ENCODE measurements at places on chromosomes 2 and 18. TPM values are rescaled to one million over a fixed set of nuclear protein-coding genes. Genes with fewer than 3 reads are reported as not detected.

DNA sequence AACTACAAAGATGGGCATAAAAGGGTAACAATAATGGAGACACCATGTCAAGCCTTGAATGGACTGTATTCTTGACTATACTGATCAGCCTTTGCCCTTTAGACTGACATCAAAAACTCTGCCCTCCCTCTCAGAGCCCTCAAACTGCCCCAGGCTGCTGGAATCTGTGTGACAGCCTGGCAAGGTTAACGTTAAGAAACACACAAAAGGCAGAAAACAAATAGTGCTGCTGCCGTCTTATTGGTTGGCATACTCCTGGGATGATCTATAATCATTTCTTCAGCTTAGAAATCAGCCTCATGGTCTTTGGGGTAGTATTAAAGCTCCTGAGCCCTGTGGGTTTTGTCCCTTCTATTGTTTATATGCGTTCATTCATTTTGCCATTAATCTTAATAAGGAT lies 338.0 kb downstream of the DCC start:
- no peak for DNase-seq

- no peak for DNase-seq
Observed at GRCh38 chr2:167332358-167332757, 444.1 kb downstream of the XIRP2 start.

DNA sequence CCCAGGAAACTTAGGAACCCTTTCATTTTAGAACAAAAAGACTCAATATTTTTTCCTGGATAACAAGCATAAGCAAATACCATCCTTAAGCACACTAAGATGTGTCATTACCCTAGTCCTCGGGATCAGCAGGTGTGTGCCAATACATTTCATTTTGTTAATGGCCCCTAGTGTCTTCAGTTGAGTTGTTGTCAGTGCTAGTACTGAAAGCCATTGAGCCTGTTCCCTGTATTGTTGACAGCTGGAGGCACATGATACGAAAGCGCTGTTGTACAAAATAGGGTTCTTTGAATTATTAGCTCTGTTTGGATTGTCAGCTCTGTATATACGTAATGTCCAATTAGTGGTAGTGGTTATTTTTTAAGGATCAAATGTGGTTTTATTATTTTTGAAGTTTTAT lies 29.5 kb downstream of the VAPA start:
- DNase-seq: no peak

CXCR1 gene
- not detected for polyA plus RNA-seq

- no peak for DNase-seq
Observed at GRCh38 chr2:239869272-239870155, 155.6 kb downstream of the NDUFA10 start.

DNA sequence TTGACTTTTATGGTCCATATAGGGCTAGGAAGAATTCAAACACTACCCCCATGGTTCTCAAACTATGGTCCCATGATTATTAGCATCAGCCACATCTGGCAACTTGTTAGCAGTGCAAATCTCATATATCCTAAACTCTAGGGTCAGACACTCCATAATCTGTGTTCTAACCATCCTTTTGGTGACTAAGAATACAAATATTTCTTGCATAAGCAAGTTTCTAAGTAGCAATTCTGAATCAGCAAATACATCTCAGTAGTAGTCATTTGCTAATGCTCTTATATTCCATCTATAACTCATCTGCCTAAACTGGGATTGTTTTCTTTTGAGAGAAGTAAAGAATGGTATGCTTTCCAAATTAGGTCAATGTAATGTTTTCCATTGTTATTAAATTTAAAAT lies 447.3 kb downstream of the TMX3 start:
- DNase-seq: no peak

DNA sequence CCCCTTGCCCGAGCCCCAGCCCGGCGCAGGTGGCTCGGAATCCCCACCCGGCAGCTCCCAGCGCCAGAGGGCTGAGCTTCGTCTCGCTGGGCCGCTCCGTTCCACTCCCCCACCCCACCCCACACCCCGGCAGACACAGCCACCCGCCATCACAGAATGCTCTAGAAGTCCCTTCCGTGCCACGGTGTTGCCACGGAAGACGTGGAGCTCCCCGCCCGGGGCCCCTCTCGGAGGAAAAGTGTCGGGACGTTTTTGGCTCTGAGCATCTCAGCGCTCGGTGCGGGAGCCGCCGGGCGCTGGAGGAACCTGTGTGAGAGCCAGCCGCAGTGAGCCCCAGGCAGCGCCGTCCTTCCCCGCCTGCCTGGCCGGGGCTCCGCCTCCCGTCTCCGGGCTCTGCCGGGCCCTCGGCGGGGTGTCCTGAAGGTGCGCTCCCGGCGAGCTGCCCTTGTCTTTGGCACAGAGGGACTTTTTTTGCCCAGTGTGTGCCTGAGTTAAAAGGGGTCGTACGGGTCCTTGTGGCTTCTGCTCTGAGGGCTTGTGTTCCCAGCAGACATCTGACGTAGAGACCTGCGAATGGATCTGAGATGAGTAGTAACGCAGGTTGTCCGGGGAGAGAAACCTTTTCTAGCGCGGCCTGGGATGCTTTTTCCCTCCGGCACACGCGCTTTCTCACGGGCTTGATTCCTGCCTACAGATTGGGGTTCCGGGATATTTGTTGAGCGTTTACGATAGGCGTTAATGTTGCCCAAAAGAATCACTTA lies 1.8 kb downstream of the ZCCHC2 start:
- DNase-seq: no peak

- no peak for DNase-seq
Observed at GRCh38 chr18:78082816-78083215, 833.2 kb downstream of the GALR1 start.

KCNF1 gene
- not detected for polyA plus RNA-seq

GRCh38 chr2:3465328-3465727 lies 54.0 kb downstream of the ADI1 start:
- no peak for DNase-seq

- DNase-seq: no peak
Observed at GRCh38 chr2:42135381-42136312, 33.5 kb upstream of the EML4 start.

GRCh38 chr2:153519257-153519875 lies 40.8 kb upstream of the RPRM start:
- DNase-seq: no peak

ITM2C gene
- 524 TPM for polyA plus RNA-seq

CTLA4 gene
- not detected for polyA plus RNA-seq

- no peak for DNase-seq
Observed at GRCh38 chr2:21759819-21760218, 636.1 kb downstream of the TDRD15 start.

DPP4 gene
- 22.3 TPM for polyA plus RNA-seq

DNA sequence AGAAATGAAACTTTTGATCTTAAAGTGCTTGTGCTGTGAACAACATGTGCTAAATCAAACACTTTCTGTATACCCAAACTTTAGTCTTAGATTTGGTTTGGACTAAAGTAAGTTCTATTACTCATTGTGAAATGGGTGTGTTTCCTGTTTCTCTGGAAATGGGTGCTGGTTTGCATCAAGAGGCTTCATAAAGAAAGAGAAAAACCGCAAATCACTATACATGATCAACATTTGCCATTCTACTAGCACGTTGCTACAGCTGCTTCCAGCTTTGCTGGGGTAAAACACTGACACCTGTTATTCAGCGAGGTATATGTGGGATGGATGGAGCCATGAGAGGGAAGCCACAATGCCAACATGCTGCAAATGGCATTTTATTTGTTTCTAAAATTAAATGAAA lies 547.0 kb upstream of the ACVR2A start:
- DNase-seq: no peak

DNA sequence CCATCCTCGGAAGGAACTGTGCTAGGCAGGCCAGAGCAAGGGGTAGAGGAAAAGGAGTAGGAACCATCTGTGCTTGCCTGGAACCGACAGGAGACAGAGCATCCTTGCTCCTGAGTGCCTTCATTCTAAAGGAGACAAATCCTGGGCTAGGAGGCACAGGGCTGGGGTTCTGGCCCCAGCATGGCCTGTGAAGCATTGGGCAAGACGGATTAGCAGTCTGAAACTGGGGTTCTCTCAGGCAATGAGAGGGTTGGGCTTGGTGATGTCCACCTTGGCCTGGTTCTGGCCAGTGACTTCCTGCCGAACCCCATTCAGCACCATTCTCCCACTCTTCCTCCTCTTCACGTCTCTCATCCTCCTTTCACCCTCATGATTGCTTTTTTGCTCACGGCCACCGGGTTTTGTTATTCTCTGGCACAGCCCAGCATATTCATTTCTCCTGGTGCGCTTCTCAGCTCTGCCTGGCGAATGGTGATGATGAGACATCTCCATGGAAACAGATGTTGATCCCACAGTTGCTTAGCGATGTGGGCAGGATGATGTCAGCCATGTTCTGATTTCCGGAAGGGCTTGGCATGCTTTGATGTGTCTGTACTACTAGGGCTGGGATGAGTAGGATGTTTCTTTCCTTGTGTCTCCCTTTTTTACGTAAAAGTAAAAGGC lies 127.7 kb downstream of the CAPN13 start:
- no peak for DNase-seq

CDH7 gene
- not detected for polyA plus RNA-seq

- no peak for DNase-seq
Observed at GRCh38 chr2:41399437-41400087, 648.3 kb upstream of the PKDCC start.

GRCh38 chr2:100105678-100106054 lies 36.7 kb downstream of the AFF3 start:
- DNase-seq: no peak

GRCh38 chr18:48391868-48392267 lies 17.3 kb downstream of the ZBTB7C start:
- no peak for DNase-seq

GRCh38 chr2:165632594-165632993 lies 161.5 kb downstream of the GALNT3 start:
- DNase-seq: no peak

LYG2 gene
- polyA plus RNA-seq: not detected

CREG2 gene
- not detected for polyA plus RNA-seq

DNA sequence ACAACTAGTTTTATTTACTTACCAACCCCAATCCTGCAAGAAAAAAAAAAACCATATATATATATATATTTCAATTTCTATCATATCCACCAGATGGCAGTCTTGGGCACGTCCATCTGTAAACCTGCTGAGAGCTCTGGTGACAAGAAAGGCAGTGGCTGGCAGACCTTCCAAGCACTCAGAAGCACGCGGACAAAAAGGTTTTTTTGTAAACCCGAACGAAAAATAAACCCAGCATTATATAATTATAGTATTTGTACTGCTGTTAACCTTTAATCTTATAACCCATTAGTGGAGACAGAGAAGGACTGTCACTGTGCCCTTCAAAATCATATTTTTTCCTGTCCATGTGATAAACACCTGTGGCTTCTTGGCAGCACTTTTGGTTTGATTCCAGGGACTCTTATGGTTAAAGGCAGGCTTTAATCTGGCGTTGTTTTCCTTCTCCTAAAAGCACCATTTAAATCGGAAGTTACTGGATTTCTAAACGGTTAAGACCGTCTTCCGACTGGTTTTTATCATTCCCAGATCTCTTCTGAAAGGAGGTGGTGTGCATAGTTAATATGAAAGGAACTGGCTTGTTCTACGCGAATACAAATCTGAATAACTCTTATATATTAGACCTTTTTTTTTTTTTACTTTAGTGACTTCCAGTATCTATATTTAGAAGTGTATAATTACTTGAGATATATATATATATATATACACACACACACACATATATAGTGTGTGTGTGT lies 31.0 kb upstream of the SLC3A1 start:
- DNase-seq: no peak

GRCh38 chr2:224969633-224970260 lies 72.5 kb downstream of the DOCK10 start:
- DNase-seq: no peak

- no peak for DNase-seq
Observed at GRCh38 chr18:55588111-55588869, at the start of gene TCF4. Gene TCF4, minus strand, starts transcription at chr18:55588192. Its CDS starts 1,076 bp downstream, at chr18:55587116.

PPP4R3B gene
- 9.8 TPM for polyA plus RNA-seq

GRCh38 chr2:217016796-217017419 lies 157.0 kb upstream of the TNP1 start:
- DNase-seq: no peak

FAM161A gene
- polyA plus RNA-seq: 0.33 TPM

GRCh38 chr18:58335821-58336220 lies 291.8 kb downstream of the NEDD4L start:
- no peak for DNase-seq

NT5C1B gene
- not detected for polyA plus RNA-seq

GRCh38 chr2:204180649-204181048 lies 244.1 kb downstream of the ICOS start:
- DNase-seq: no peak

DNA sequence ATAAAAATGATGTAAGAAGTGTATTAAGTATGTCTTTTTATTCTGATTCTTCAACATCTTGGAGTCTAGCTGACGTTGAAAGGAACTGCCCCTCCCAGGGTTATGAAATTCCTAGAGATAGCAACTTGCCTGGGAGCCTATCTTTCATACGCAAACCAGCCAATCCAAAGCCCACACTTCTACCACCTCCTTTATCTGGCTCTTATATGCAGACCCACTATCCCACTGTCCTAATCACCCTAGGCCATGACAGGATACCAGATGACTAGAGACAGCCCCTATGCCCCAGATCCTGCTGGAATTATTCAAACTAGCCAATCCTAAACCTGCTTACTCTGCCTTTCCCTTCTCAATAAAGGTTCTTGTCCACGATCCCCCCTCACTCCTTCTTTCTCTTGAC lies 11.8 kb upstream of the CDC42EP3 start:
- no peak for DNase-seq

RAPGEF4 gene
- polyA plus RNA-seq: 0.42 TPM

GALNT13 gene
- not detected for polyA plus RNA-seq

CAVIN2 gene
- polyA plus RNA-seq: 3.1 TPM

MOGAT1 gene
- polyA plus RNA-seq: not detected

DNA sequence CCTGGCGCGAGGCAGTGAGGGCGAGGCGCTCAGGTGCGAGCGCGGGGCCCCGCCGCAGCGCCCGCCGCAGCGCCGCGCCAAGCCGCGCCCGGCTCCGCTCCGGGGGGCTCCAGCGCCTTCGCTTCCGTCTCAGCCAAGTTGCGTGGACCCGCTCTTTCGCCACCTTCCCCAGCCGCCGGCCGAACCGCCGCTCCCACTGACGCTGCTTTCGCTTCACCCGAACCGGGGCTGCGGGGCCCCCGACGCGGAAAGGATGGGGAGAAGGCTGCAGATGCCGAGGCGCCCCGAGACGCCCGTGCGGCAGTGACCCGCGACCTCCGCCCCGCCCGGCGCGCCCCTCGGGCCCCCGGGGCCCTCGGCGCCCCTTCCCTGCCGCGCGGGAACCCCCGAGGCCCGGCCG lies 328 bp upstream of the INHBB start:
- no peak for DNase-seq

REG1B gene
- not detected for polyA plus RNA-seq

- no peak for DNase-seq
Observed at GRCh38 chr18:40565805-40566509, 1389.1 kb upstream of the PIK3C3 start.

DNA sequence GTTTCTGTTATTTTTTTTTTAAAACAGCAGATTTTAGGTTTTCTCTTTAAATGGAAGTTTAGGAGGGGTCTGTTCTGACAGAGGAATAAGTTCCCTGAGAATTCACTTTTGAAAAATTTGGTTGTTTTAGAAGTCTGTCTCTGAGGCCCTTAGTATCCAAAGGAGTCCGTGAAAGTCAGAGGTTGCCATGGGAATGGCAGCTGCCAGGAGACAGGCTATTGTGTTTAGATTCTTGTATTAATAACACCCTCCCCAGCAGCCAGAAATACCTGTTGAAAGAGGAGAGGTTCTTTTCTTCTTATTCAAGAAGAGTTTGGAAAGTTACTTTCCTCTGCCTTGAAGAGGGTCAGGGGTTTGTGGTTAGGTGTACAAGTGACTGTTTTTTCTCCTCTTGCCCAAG lies 29.5 kb downstream of the TNP1 start:
- no peak for DNase-seq
